Stimulated activated CD8-positive, alpha-beta memory T cell treated with anti-CD3 and anti-CD28 coated beads, Interleukin-7, amount 100 ng/mL, for 1 hour (primary cell): ENCODE measurements at places on chromosomes 13 and 19.

DNA sequence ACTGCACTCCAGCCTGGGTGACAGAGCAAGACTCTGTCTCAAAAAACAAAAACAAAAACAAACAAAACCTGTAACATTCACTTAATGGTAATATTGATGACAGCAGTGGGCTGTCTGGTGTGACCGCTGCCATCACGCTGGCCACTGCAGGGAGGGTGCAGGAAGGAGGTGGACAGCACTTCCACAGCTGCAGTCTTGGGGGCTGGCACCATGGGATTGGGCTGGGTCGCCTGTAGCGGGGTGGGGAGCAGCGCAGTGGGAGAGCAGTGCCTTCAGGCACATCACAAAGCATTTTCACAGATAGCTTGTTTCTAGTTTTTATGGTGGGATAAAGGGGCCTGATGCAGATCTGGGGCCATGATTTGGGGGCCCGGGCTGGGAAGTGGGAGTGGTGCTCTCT is 5.3 kb downstream of the IGFL4 start:
- no peak for DNase-seq

- DNase-seq = no peak
Observed at GRCh38 chr19:7676376-7676775, 514 bp upstream of the MCEMP1 start.

- DNase-seq = no peak
Observed at GRCh38 chr13:66218583-66218982, 1011.6 kb downstream of the PCDH9 start.

DNA sequence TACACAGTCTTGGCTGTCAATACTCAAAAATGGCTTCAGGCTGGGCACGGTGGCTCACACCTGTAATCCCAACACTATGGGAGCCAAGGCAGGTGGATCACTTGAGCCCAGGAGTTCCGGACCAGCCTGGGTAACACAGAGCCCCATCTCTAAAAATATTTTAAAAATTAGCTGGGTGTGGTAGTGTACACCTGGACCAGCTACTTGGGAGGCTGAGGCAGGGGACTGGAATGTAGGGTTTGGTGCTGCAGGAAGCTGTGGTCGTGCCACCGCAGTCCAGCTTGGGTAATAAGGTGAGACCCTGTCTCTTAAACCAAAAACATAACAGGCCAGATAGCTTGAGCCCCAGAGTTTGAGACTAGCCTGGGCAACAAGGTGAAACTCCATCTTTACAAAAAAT is 6.7 kb upstream of the CHERP start:
- DNase-seq = no peak

DNA sequence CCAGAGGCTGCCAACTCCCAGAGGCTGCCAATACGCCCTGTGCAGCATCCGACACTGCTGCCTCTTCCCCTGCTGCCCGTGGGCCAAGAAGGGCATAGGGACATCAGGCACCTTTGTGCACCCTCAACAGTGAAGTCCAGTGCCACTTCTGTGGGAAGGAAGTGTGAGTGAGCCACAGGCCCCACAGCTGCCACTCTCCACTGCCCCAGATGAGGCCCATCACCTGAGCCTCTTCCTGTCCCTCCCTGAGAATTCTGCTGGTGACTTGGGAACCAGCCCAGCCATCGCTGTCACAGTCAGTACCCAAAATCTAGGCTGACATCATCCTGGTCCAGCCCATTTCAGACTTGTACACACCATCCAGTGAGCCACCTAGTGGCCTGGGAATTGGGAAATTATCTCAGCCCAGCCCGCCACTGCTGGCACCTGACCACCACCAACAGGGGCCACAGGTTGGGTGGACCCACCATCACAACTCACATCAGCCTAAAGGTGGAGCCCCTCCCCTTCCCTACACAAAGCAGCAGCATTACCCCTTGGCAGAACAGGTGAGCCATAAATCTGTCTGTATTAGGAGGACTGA is 733.9 kb upstream of the KLHL1 start:
- DNase-seq = no peak

DNA sequence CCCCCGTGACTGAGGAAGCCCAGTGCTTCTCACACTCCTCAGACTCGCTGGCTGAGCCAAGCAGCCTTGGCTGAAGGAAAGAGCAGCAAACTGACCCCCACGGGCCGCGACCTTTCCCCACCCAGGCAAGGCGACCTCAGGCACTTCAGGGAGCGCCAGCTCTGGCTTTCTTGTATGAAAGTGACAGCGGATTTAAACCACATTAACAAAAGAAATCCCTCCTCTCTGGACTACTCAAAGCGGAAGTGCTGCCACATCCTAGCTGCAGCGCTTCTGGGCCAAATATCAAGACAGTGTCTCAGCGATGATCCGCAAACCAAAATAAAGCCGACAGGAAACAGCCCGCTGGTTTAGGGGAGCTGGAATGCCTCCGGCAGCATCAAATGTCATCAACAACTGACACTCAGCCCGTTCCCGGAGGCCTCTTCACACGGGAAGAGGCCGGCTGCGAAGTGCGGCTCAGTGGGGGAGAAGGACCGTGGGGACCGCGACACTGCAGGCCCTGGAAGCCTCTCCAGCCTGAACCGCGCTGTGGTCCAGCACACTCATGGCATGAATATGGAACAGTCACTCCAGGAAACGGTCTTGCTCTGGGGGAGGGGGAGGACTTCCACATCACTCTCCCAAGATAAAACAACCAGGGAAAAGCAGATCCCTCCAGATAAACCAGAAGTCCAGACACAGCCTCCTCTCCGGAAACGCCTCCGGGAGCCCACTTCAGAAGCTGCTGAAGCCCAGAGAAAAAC is 1.4 kb downstream of the RASA3 start:
- no peak for DNase-seq

GRCh38 chr19:4034048-4035017 is 26.8 kb downstream of the PIAS4 start:
- no peak for DNase-seq

- DNase-seq = no peak
Observed at GRCh38 chr13:93304868-93305613, 78.4 kb downstream of the GPC6 start.

- DNase-seq = no peak
Observed at GRCh38 chr13:73833325-73834070, 300.7 kb downstream of the KLF12 start.
